Brain (organoid and tissue), 16 donors: ENCODE measurements at places on chromosomes 11 and 22.
A peak's percentile ranks its signal among the peaks of the same experiment; 100 is the strongest.

DNA sequence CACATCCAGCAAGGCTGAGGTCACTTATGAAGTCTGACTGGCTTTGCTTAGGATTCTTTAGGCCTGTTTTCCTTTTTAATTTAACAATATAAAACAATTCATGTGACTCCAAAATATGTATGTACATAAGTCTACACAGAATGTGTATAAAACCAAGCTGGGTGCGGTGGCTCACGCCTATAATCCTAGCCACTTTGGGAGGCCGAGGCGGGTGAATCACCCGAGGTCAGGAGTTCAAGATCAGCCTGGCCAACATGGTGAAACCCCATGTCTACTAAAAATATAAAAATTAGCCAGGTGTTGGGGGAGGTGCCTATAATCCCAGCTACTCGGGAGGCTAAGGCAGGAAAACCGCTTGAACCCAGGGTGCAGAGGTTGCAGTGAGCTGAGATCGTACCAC, 83.1 kb downstream of the SHANK2 start:
- no peak for DNase-seq

GRCh38 chr22:24432059-24432853, 4.9 kb downstream of the ADORA2A start:
- peak; percentile 52 for DNase-seq

- DNase-seq = no peak
These were observed 24.6 kb downstream of the OTOG start for GRCh38 chr11:17571431-17572358.

DNA sequence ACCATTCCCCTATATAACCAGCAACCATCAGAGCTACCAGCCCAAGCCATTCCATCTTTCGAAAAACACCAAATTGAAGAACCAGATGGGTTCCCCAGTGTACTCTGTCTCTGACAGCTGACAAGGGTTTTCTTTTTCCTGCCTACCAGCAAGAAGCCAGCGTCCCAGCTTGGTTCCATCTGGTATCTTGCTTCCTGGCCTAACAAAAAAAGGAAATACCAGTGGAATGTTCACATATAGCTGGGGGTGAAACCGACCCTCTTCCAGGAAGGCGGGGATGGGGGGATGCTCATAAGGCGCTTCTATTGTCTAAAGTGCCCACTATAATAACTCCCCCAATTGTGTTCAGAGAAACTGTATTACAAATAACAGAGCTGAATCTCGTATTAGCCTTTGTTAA, 172.3 kb downstream of the LDLRAD3 start:
- DNase-seq = no peak

- DNase-seq = no peak
These were observed 1.1 kb upstream of the NECTIN1 start for GRCh38 chr11:119729951-119730613.

DNA sequence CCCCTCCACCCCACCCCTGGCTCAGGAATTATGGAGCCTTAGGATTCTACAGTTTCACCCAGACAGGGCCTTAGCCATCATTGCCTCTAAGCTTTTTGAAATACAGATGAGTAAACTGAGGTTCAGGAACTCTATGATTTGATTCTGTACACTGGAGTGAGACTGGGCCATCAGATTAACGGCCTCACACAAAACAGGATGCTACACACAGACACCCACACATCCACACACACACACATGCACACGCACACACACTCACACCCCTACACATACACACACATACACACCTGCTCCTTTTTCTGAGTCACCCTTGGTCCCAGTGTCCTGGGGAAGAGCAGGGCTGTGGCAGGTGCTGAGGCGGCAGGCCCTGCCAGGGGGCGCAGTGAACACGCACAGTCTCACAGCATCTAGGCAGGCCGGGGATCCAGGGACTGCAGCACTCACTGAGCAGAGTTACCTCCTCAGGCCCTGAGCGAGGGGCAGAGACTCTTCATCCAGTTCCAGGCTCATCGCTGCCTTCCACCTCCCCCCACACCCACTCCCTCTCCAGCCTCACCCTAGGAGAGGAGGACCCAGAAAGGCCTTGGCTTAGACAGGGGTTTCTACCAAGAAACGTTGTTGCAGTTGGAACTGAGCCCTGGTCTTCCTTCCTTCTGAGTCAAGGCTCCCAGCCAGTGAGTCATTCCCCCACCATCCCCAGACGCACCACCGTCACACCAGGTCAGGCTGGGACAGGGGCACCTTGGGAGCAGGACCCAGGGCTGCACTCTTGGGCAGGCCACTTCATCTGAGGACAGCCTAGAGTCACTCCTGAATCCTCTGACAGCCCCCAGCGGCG, 89.8 kb upstream of the PARVA start:
- peak; percentile 13 for DNase-seq

DNA sequence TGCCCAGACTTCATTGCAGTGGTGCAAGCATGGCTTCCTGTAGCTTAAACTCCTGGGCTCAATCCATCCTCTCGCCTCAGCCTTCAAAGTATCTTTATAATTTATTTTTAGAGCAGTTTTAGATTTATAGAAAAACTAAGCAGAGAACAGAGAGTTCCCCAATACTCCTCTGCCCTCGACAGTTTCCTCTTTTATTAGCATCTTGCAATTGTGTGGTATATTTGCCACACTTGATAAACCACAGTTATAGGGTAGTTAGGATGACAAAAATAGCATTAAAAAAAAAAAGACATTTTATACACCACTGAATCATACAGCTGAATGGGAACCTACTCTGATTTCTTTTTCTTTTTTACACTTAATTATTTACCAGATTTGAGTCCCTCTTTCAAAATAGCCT, 31.2 kb downstream of the MS4A2 start:
- no peak for DNase-seq

- no peak for DNase-seq
These were observed 189.2 kb upstream of the ARHGAP20 start for GRCh38 chr11:110901441-110901840.

- DNase-seq = no peak
These were observed 17.0 kb downstream of the YDJC start for GRCh38 chr22:21612858-21613257.

DNA sequence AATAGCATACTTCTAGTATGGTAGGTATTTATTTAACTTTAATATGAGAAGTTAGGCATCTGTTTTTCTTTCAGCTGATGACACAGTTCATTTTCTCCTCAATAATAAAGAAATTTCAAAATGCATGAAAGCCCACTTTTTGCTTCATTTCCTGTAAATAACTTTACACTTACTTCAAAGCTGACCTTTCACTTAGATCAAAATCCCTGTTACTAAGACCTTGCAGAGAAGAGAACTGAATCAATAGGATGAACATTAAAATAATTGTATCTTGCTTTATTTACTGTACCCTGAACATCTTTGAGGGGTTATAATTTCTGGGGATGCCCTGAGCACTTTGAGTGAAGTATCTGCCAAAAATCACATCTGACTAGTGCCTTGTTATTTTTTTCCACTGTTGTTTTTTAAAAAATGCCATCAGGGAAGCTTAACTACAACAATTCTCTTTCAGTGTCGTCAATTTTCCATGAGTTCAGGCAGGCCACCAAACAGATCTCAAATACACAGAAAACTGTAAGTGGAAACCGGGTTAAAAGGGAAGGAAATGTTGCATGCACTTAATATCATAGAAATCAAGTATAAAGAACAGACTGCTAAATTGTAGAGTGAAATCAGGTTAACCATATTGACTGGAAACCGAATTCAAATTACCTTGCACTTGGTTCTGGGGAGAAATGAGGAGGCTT, 206.2 kb downstream of the MAML2 start:
- DNase-seq = no peak

DNA sequence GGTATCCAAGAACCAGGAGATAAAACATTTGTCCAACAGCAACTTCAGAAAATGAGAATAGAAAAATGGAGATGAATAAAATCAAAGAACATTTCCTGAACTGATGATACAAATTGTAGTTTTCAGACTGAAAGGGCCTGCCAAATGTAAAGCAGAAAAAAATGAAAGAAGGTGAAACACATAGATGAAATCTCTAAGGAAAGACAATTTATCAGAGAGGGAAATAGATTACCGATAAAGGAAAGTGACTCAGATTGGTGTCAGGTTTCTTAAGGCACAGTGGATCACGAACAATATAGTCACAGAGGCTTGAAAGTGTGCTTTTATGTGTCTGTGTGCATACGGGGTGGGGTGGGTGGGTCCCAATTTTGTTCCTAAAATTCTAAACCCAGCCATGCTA, 4.1 kb upstream of the STT3A start:
- DNase-seq = no peak

GRCh38 chr11:69362315-69362714, 68.4 kb downstream of the MYEOV start:
- DNase-seq = no peak

GRCh38 chr11:82936261-82936660, 34.7 kb downstream of the DDIAS start:
- DNase-seq = no peak
